ENCODE measurements at places on chromosomes 12 and 14.

DNA sequence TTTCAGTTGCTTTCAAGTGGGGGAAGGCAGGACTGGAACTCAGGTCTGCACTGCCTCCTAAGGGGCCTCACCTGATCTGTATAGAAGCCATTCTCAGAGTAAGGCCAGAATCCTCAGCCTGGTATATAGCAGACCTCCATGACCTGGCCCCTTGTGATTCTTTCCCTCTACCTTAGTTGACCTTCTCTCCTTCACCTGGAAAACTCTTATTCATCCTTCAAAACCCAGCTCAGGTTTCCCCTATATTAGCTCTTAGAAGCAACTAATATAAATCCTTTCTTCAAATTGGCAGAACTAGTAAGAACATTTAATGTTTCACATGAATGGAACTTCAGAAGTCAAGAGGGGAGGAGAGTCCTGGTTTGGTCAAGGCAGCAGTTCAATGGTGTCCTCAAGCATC is 26.0 kb upstream of the WSCD2 start:
- DNase-seq = no peak

DNA sequence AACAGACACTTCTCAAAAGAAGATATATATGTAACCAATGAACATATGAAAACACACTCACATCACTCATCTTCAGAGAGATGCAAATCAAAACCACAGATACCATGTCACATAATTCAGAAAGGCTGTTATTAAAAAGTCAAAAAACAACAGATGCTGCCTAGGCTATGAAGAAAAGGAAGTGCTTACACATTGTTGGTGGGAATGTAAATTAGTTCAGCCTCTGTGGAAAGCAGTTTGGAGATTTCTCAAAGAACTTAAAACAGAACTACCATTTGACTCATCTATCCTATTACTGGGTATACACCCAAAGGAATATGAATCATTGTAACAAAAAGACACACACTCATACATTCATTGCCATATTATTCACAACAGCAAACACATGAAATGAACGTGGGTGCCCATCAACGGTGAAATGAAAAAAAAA is 35.1 kb downstream of the EIF2S3B start:
- peak; percentile 82 for DNase-seq

- DNase-seq = no peak
Measured at GRCh38 chr12:62328296-62328921, 68.2 kb downstream of the USP15 start.

- DNase-seq = no peak
Measured at GRCh38 chr12:65084579-65084978, 36.5 kb downstream of the WIF1 start.

GRCh38 chr14:22084393-22085281 is 411.0 kb upstream of the OR4E1 start:
- DNase-seq = peak; percentile 81

- DNase-seq = no peak
Measured at GRCh38 chr12:91273560-91273959, 90.9 kb upstream of the DCN start.

DNA sequence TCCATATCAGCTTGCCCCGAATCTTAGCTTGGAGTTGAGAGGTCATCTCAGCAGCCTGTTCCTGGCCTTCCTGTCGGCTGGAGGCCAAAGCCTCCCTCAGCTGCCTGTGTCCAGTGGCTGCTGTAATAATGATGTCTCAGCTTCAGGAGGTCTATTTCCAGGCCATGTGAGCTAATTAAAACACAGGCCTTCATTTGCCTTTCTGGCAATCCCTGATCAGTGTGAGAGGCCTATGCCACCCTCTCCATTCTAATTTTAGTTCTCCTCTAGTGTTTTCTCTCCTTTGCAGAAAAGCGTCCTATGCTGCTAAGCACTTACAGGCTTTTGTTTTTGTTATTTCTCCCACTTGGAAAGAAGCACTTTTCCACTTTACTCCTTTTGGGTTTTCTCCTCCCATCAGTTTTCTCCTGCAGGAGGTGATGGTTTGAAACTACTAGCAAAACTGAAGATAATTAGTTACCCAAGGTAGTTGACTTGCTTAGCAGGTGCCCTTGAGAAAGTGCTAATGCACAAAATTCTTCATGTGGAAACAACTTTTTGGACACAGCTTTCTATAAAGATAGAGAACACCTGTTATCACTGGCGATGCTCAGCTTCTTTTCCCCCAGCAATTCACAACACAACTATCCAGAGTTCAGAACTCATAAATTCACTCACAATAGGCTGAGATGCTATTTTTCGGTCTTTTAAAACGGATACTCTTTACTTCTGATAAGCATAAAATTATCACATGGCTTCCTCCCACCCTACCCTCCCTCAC is 255.3 kb upstream of the GARIN6 start:
- no peak for DNase-seq

GRCh38 chr12:132024758-132025157 is 75.0 kb downstream of the EP400 start:
- no peak for DNase-seq

DNA sequence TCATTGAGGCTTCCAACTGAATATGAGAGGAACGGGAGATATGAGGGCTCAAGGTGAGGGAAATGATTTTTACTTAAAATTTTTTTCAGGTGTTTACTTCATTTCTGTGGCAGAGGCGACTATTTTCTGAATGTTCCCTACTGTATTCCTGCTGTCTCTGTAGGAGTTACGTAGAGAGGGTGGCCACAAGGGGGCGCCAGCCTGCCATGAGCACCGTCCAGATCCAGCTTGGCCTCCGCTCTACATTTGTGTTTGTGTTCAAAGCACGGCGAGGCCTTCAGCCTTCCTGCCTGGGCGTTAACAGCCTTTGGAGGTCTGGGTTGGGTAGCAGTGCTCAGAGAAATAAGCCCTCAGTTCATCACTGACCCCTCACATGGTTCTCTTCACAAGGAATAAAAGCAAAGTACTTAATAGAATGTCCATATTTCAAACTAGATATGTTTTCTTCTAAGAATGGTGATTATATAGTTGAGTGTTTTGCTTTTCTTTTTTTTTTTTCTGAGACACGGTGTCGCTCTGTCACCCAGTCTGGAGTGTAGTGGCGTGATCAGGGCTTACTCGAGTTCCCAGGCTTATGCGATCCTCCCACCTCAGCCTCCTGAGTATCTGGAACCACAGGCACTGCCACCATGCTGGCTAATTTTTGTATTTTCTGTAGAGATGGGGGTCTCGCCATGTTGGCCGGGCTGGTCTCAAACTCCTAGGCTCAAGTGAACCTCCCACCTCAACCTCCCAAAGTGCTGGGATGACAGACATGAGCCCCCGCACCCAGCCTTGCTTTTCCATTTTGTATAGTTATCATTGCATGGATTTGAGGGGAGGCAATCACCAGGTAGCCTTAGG is 22.3 kb downstream of the CKB start:
- peak; percentile 81 for DNase-seq

DNA sequence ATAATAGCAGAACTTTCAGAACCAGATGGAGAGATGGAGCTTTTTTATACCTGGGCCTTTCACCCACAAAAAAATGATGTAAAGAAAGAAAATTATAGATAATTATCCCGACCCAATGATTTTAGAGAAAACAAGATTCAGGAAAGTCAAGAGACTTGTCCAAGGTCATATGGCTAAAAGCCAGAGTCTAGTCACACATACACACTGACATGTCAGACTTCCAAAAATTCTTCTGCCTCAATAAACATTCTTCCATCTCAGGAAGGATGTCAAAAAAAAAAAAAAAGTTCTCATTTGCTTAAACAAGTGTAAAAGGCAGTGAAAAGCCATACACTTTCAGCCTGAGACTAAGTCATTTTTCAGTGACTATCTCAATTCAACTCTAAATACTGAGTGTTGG is 116.0 kb downstream of the PRICKLE1 start:
- peak; percentile 35 for DNase-seq

DNA sequence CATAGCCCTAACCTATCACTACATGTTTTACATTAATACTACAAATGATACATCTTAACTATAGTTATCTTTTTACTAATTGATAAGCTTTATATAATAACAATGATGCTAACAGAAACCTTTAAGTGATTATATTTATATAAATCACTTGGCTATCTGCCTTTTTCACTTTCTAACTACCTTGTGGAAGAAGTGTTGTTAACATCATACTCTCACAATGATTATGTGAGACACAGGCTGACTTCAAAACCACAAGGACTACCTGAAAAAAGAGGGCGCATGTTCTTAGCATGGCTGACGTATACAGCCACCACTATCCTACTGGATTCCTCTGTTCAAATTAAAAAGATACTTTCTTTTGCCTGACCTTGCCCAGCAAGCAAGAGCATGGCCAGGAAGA is 135.3 kb upstream of the SOX5 start:
- DNase-seq = no peak

DNA sequence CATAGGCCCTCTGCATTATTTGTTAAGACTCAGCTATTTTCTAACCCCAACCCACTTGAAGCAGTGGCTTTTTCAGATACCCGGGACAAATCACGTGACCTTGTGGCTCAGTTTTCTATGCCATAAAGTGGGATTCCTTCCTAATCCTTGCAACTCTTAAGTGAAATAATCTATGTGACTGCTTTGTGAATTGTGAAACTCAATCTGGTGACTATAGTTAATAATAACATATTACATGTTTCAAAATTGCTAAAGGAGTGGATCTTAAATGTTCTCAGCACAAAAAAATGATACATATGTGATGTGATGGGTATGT is 17.3 kb downstream of the EML1 start:
- no peak for DNase-seq

GRCh38 chr12:107917912-107918800 is 143.7 kb downstream of the ASCL4 start:
- DNase-seq = peak; percentile 67

GRCh38 chr12:110906083-110906482 is 14.3 kb downstream of the MYL2 start:
- peak; percentile 24 for DNase-seq

GRCh38 chr12:41441180-41441579 is 253.1 kb downstream of the PDZRN4 start:
- no peak for DNase-seq

DNA sequence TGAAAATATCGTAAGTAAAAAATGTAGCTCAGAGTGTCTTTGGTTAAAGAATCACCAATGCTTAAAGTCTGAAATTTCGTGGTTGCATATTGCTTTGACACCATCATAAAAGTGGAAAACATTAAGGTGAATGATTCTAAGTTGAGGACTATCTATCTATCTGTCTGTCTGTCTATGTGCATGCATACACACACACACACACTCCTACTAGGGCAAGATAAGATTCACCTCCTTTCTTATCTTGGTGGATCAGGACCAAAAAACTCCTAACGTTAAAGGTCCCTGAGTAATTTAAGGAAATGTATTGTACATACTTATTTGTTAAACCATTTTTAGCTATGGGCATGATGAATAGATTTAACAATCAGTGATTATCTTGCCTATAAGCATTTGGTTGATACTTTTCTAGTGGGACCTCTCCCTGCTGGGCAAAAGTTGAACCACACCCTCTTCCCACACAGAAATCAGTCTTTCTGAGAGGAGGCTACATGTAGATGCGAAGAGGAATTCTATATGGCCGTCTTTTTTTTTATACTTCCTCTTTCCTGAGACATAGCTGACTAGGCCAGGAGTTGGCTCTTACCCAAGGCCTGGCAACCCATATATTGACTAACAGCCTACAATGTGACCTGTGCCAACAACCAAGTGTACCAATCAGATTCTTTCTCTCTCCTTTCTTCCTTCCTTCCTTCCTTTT is 19.3 kb upstream of the LLPH start:
- peak; percentile 15 for DNase-seq

DNA sequence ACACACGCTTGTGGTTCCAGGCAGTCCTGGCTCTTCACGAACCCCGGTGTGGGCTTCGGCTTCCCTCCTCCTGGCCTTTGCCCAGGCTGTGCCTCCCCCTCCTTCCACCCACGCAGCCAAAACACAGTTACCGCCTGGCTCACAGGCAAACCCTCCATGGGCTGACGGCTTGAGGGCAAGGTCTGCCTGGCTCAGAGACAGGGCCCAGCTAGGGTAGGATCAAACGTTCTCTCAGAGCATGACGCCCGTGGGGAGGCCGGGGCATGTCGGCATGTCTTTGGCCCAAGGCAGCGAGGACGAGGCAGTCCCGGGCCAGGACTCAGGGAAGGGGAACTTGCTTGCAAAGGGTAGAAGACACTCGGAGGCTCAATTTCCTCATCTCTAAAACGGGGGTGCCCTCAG is 2.1 kb downstream of the SLC25A47 start:
- no peak for DNase-seq

- no peak for DNase-seq
Measured at GRCh38 chr12:16325426-16325825, 22.0 kb upstream of the MGST1 start.

DNA sequence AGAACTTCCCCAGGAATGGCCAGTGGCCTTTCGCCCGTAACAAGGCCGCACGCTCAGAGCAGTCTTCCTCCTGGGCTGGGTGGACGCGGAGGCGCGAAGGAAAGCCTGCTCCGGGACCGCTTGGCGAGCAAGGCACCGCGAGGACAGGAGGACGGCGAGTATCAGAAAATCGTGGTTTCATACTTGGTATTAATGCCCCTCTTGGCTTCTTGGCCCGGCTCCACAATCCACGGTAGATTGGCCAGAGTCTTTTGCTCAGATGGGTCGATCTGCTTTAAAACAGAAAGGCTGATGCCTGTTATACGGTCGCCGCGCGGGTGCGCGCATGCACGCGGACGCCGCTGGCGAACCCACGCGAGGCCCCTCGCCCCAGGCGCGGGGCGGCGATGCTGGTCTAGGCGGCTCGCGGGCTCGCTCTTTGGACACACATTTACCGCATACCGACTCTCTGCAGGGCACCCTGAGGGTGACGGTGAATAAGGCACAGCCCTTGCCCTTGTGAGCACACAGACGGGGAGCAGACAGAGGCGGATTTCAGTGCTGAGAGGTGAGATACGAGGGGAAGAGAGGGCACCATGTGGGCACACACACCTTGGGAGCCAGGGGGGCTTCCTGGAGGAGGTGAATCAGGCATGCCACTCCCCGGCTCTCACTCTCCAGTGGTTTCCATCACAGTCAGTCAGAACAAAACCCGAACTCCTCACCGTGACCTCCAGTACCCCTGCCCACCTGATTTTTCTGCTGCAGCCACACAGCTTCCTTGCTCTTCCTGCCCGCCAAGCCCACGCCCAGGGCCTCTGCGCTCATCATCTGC is 100.7 kb downstream of the APAF1 start:
- DNase-seq = no peak

Measured in PC-3 (cell line).